Umbilical cord (tissue), 2 donors: ENCODE measurements at places on chromosomes 4 and X.

GRCh38 chr4:151117371-151117962, 18.0 kb downstream of the RPS3A start:
- DNase-seq: peak; percentile 81

DNA sequence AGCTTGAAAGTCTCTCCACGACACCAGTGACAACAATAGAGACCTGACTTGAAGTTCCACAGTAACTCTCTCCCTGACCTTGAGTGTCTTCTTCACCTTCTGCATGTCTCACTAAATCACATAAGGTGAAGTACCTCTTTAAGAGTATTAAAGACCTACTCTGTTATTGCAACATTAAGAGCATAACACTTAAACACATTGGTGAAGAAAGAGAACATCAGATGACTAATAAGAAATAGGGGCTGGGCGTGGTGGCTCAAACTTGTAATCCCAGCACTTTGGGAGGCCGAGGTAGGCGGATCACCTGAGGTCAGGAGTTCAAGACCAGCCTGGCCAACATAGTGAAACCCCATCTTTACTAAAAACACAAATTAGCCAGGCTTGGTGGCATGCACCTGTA, 33.9 kb upstream of the MAPK10 start:
- DNase-seq: no peak

- DNase-seq: no peak
These were observed 770.8 kb upstream of the PRKX start for GRCh38 chrX:4484266-4484665.

DNA sequence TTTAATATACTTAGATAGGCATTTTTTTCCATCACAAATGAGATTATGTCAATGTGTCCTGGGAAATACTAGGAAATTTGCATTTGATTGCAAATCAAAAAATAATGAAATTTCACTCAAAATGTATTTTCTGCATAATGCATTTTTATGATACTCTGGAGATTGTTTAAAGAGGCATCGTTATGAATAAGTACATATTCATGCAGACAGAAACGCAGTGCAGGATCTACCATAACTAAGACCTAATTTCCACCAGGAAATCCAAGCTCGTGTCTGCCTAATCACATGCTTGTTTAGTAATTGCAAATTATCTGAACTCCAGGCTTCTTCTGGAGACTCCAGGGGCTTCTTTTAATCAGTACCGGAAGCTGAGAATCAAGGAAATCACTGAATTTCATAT, 163.5 kb upstream of the MXRA5 start:
- no peak for DNase-seq

DNA sequence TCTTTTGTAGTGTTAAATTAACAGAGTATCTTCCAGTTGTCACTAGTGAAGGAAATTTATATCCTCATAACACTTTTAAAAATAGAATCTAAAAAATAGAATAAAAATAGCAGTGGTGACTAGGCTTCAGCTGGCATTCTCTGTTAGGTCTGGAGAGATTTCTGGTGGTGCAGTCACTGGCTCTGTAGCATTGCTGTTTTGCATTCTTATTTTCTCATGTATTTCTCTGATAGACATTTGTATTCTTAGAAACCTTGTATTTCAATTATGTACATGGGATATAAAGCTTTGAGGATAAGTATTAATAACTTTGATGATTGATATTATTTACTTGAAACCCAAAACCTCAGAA, 87.6 kb downstream of the TMEM131L start:
- DNase-seq: no peak

DNA sequence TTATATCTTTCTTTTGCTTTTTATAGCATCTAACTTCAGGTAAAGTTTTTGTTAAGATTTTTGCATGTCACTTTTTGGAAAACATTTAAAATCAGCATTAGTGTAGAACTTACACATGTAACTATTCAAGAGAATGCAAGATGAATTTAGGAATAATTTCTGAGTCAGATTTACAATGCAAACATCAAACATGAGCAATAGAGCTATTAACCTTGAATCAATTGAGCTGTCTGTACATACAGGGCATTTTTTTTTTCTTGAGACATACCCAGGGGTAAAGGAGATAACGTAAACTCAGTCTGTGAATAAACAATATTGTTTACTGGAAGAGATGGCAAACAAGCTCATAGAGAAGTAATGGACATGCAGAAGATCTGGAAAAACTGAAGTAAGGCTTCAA, 311.5 kb downstream of the IL1RAPL2 start:
- DNase-seq: no peak

- no peak for DNase-seq
These were observed 62.7 kb downstream of the GAB1 start for GRCh38 chr4:143399113-143399949.

- peak; percentile 66 for DNase-seq
These were observed 250.4 kb upstream of the JADE1 start for GRCh38 chr4:128558896-128559679.

- DNase-seq: no peak
These were observed 25.1 kb upstream of the CLDN34 start for GRCh38 chrX:9942086-9942485.

GRCh38 chr4:87981486-87981885, 6.0 kb downstream of the SPP1 start:
- DNase-seq: no peak

DNA sequence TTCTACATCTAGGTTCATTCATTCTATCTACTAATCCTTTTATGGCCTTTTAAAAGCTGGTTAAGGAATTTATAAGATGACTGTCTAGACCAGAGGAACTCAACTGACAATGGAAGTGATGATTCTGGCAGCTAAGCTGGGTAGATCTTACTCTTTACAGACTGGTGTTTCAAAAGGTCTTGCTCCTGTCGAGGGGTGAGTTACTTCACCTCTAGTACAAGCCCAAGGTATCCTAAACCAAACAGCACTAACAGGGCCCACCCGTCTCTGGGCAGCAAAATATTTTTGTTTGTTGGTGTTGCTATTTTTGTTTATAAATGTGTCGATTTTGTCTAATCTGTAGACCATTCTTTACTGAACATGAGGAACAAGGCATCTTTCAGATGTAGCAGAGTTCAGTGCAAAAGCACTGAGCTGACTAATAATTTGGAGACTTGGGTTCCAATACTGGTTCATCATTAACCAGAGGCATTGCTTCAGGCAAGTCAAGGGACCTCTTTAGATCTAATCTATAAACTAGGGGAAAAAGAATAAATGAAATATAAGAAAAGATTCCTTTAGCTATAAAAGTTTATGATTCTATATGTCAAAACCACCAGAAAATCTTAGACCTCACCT, 90.3 kb upstream of the FRG1 start:
- no peak for DNase-seq

DNA sequence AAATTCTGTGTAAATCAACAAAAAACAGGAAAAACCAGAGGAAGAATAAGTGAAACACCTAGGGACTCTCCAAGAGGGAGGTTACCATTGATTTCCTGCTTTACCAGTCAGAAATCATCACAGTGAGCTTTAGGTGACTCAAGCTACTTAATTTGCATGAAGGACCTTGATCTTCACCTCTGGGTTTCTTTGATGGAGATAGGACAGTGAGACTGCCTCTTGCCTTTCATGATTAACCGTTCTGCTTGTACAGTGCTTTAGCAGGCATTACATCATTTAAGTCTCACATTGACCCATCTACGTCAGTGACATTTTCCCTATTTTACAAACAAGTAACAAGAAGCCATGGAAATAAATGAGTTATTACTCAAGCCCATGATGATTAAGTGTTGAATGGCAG, 3.4 kb upstream of the GK start:
- DNase-seq: no peak

- no peak for DNase-seq
These were observed 77.0 kb downstream of the AFAP1 start for GRCh38 chr4:7862561-7863192.

DNA sequence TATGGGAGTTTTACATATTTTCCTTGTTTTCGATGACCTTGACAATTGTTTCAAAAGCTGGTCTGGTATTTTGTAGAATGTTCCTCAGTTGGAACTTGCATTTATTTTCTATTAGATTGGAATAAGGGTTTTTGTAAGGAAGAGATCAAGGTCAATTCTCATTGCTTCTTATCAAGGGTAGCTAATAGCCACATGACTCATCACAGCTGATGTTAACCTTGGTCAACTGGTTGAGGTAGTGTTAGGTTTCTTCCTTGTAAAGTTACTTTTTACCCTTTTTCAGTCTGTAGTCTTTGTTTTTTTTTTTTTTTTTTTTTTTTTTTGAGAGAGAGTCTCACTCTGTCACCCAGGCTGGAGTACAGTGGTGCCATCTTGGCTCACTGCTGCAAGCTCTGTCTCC, 257.2 kb downstream of the SNCA start:
- no peak for DNase-seq

- DNase-seq: no peak
These were observed 7.7 kb downstream of the NKX3-2 start for GRCh38 chr4:13536607-13537006.

- no peak for DNase-seq
These were observed 33.4 kb downstream of the SPINK2 start for GRCh38 chr4:56788081-56788480.

- peak; percentile 17 for DNase-seq
These were observed 495.6 kb upstream of the ZFP42 start for GRCh38 chr4:187499956-187500355.

- no peak for DNase-seq
These were observed 68.7 kb upstream of the TEX13D start for GRCh38 chrX:124263743-124264142.

DNA sequence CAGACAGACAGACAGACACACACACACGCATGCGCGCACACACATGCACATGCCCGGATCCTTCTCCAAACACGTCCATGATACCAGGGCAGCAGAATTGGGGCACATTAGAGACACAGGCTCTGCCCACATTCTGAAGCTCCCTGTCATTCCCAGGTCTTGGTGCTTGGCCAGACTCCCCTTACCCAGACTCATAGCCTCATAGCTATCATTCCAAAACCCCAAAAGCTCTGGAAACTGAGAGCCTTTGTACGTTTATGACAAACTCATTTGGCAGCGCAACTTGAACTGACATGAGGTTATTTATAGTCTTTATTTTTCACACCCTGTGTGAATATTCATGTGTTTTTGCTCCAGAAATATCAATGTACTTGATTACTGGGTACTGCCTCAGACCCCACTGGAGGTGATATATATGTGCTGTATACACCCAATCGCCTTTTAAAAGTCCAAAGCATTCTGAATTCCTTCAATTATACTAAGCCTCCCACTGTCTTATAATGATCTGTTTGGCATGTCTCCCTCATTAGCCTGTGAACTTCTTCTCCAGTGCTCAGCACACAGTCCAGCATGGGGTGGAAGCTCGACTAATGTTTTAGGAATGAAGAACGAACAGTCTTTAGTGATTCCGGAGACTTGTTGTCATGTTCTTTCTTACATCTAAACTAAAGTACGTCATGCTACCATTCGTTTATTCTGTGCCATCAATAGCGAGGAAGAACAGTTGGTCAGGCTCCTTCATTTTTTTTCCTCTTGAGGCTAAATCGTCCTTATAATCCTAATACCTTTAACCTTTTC, 45.0 kb downstream of the RTL9 start:
- DNase-seq: no peak

GRCh38 chrX:114800719-114801118, 216.7 kb downstream of the IL13RA2 start:
- DNase-seq: no peak

DNA sequence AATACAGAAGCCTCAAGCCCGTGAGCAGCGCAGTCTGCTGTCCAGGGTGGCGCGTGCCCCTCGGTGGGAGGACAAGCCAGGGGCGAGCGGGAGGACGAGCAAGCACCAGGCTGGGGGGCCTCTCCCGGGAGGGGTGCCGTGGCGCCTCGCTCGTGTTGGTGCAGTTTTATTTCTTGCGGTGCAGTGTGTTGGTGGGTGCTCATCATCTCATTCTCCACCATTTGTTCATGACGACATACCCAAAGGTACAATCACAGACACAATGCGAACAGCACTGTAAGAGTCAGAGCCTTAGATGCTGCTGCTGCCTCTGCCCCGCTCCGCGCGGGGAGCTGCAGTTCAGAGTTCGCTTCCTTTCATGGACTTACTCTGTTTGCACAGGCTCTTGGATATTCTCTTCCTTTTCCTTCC, 30.3 kb downstream of the RGS12 start:
- no peak for DNase-seq

DNA sequence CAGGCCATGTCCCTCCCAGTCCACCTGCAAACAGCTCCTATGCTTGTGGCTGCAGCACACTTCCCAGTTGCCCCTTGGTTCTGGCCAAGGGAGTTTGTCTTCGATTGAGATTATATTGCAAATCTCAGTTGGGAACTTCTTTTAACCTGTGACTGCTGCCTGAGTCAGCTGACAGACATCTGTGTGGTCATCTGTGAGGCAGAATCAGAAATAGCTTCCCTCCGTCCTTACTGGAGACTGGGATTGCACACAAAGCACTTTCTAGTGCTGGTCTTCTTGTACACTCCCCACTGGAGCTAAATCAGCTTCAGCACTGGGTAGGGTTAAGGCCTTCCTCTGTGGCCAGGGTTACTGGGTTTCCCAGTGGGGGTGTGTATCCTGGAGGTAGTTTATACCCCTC, 34.3 kb downstream of the ZNF330 start:
- no peak for DNase-seq

- DNase-seq: no peak
These were observed 147.6 kb downstream of the BCOR start for GRCh38 chrX:39950018-39950688.

GRCh38 chr4:8451440-8452182, 11.0 kb downstream of the TRMT44 start:
- DNase-seq: no peak

DNA sequence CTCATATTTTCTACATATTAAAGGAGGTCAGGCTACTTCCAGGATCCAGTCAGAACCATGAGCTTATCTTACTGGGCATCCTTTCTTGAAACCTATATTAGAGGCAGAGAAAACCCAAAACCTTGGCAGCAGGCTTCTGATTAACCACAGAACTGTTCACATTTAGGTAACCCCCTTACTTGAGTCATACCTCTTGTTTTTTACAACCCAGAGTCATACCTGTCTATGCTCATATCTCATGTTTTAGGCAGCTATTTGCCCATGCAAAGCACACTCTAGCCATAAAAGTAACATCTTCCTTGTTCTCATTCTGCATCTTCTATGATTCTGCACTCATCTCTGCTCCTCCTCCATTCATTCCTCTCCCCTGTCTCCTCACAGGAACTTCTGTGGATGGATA, 138.0 kb upstream of the SMIM31 start:
- DNase-seq: no peak

DNA sequence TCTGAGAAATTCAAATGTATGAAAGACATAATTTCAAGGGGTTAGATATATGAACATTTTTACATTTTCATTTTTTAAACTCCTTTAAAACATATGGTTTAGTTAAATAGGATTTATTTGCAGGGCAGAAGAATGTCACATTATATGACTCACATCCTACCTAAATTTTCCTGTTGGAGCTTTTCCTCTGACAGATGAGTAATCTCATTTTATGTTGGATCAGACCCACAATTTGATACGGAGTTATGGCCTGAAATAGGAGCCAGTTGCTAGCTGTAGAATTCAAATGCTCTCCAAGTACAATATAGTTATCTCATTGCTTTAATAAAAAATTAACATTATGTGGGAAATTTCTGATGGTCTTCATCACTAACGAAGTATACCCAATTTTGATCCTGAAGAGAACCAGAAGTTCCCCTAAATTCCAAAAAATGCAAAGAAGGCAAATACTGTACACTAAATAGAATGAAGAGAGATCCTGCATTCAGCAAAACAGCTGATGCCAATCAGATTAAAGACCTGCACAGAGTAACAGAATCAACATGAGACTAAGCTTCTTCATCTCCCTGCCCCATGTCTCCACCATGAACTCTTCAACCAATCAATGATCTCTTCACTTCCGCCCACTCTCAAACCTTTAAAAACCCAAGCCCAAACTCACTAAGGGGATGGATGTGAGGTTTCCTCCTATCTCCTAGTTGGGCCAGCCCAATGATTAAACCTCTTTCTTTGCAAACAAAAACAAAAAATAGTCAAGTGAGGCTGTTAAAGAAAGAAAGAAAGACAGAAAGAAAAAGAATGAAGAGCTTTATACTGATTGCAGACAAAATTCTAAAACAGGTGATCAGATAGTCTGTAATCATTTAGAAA, 10.9 kb upstream of the EXOSC9 start:
- peak; percentile 44 for DNase-seq
